ENCODE measurements at places on chromosomes 7 and 10.

DNA sequence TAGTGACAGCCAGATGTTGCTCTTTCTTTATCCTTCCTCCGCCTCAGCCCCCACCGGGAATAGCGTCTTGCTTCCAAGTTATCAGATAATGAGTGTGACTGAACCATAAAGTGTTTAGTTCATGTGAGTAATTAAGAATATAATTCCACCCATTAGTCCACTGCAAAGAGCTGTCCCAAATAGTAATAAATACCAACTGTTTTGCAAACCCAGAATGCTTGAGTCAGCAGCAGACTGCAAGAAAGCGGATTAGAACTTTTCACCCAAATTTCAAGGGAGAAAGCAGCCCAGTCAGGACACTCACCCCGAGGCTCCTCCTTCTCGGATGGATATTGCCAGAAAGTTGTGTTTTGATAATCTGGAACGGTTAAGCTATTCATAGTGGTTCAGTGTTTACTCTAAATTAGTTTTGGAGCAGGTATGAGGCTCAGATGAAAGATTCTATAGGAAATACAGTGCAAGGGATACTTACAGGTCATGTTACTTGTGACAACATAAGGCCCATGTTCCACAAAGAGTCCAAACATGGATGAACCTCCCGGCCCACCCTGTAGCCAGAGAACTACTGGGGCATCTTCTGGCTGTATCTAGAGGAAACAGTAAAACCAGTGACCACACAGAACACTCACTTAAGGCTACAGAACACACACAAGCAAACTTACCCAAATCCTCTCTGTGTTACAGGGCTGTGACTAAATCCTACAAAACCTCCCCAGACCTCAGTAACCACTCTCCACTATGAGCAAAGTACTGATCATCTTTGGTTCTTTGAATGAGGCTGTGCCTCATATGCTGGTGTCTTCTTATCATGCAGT lies 50.5 kb downstream of the CPVL start:
- no peak for DNase-seq
- H3K4me1 ChIP-seq = peaks cover 18% of the 10 kb centered on the region
- H3K36me3 ChIP-seq = no peaks in the 10 kb centered on the region
- H3K4me3 ChIP-seq = no peak overlapping the region
- H3K27ac ChIP-seq = no peak overlapping the region

DNA sequence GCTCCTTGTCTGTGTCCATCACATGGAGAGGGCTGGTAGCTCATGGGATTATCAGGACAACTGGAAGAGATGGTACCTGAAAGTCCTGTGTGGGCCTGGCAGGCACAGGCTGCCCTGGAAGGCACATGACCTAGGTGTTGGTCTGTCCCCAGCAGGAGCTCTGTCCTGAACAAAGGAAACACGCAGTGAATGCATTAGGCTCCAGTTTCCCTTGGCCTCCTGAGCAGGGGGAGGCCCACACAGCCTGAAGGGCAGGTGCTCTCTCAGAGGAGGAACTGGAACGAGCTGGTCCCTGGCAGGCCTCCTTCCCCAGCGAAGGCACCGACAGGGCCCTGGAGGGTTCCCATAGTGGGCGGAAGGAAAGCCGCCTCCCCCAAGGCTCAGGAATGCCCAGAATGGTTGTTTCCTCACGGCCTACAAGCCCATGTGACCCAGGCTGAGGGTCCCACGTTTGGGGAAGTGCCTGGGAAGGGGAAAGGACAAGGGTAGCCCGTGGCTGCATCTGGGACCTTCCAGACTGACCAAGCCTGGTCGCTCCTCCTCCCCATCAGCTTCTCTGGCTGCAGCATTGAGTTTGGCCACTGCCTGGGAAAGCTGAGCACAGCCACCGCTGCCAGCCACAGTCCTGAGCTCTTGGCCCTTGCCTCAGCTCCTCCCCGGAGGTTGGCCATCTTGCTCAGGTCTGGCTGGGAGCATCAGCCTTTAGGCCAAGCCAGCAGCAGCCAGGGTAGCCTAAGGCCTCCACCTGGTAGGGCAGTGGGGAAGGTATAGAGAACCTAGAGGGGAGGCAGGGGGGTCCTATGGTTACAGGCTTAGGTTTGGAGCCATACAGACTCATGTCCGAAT lies 21.8 kb downstream of the CXCL12 start:
- H3K36me3 ChIP-seq = no peaks in the 10 kb centered on the region
- H3K4me1 ChIP-seq = peaks cover 6% of the 10 kb centered on the region
- no peaks in the 10 kb centered on the region for H3K27me3 ChIP-seq
- no peak for DNase-seq

DNA sequence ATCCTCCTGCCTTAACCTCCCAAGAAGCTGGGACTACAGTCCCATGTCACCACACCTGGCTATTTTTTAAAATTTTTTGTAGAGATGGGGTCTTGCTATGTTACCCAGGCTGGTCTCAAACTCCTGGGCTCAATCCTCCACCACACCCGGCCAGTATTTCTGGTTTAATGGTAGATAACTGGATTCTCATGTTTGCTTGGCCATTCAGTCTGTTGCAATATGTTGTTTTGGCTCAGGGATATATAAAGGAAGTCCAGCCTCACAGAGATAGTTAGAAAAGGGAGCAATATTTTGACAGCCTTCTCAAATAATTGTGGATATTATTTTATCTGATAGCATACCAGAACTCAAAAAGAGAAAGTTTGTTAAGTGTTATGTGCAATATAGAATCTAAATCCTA lies 82.4 kb downstream of the BTAF1 start:
- no peaks in the 10 kb centered on the region for H3K27me3 ChIP-seq
- peaks cover 72% of the 10 kb centered on the region for H3K36me3 ChIP-seq
- no peak overlapping the region for H3K27ac ChIP-seq
- no peak overlapping the region for H3K4me3 ChIP-seq

DNA sequence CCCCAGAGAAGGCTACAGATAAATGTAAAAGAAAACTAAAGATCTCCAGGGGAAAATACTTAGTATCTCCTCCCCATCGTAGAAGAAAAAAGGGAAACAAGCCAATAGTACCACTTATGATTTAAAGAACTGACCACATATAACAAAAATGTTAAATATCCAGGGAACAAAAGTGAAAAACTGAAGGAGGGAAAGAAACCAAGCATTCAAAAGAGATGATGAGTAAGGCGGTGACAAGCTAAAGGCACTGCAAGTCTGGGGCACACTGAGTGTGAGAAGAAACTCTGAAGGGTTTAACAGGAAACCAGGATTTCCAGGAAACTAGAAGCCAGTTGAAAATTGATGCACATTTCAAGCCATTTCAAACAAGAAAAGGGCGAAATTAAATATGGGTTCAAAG lies 226.3 kb downstream of the AHR start:
- H3K4me3 ChIP-seq = no peak overlapping the region
- H3K36me3 ChIP-seq = no peaks in the 10 kb centered on the region
- H3K27me3 ChIP-seq = no peaks in the 10 kb centered on the region
- H3K4me1 ChIP-seq = no peaks in the 10 kb centered on the region
- H3K27ac ChIP-seq = no peak overlapping the region

DNA sequence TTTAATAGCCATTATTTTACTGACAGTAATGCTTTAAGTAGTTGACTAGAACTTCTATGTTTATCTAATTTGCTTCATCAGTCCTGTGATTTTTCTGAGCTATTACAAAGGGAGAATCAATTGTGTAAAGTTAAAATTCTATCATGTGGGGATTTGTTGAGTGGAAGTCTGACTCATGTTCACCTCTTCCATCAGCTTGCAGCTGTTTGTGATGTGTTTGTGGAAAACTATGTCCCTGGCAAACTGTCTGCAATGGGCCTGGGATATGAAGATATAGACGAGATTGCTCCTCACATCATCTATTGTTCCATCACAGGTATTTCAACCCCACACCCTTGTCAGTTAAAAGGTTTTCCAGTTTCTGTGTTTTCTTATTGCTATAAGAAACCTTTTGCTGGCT lies 59.9 kb downstream of the SUGCT start:
- H3K27me3 ChIP-seq = no peaks in the 10 kb centered on the region
- no peak overlapping the region for H3K4me3 ChIP-seq
- no peak overlapping the region for H3K27ac ChIP-seq
- H3K4me1 ChIP-seq = no peaks in the 10 kb centered on the region
- no peaks in the 10 kb centered on the region for H3K36me3 ChIP-seq
- no peak for DNase-seq

GRCh38 chr10:93208717-93209464 lies 135.2 kb downstream of the CYP26A1 start:
- no peaks in the 10 kb centered on the region for H3K27me3 ChIP-seq
- no peaks in the 10 kb centered on the region for H3K36me3 ChIP-seq
- H3K4me3 ChIP-seq = no peak overlapping the region
- no peak for DNase-seq
